AG04449 (cell line): ENCODE measurements at places on chromosomes 5 and 9.
A peak's percentile ranks its signal among the peaks of the same experiment; 100 is the strongest.

GRCh38 chr5:101991486-101991885 is 304.6 kb downstream of the SLCO4C1 start:
- no peak for DNase-seq

GRCh38 chr9:3012842-3013241 is 168.9 kb upstream of the PUM3 start:
- DNase-seq: no peak

DNA sequence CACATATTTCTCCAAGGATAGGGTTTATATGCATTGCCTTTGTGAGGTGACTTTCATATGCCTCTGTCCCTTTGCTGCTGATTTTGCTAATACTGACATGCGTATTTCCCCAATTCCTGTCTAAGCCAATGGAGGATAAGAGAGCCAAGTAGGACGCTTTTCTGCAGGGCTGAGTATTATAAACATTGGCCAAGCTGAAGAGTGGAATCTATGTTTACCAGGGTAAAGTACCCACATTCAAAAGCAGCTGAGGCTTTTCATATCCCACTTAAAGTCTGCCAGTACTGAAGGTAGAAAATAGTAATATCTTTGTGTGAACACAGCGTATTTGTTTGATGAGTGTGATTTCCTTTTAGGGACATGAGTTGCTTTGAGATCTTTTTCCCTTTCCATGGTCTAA is 128.8 kb upstream of the GPR151 start:
- DNase-seq: no peak

- no peak for DNase-seq
Observed at GRCh38 chr9:11045589-11045988, 432.8 kb upstream of the PTPRD start.

DNA sequence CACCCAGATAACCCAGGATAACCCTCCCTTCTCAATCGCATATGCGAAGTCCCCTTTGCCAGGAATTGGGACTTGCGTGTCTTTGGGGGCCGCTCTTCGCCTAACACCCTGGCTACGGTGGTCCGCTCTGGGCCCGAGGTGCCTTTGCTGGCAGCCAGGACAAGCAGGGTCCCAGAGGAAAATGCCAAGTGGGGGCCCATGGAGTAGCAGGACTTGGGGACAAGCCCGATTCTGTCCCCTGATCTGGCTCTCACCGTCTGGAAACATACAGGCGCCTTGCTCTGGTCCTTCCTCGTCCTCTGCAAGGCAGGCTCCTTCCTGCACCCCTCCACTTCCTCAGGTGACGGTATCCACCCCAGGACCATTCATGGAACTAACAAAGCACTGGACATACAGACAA is 78.1 kb upstream of the UNC5A start:
- DNase-seq: no peak

- DNase-seq: no peak
Observed at GRCh38 chr9:96618209-96619123, 1.2 kb downstream of the CDC14B start.

DNA sequence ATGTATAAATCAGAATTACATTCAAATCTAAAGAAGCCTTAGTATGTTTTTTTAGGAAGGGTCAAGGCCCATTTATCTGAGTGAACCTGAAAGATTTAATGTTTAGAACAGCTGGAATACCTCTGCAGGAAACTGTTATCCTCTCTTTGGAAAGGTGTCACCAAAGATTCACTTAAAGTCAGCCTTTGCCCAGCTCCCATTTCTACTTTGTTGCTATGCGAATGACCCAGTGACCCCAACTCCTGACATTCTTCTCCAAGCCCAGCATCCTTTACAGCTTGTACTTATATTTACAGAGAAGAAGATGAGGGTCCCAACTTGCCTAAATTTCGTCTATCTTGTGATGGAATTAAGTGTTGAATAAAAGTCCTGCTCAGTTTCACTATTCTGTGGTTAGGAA is 1198.6 kb downstream of the CDH12 start:
- no peak for DNase-seq

GRCh38 chr9:99180199-99180598 is 41.5 kb downstream of the ALG2 start:
- DNase-seq: no peak

DNA sequence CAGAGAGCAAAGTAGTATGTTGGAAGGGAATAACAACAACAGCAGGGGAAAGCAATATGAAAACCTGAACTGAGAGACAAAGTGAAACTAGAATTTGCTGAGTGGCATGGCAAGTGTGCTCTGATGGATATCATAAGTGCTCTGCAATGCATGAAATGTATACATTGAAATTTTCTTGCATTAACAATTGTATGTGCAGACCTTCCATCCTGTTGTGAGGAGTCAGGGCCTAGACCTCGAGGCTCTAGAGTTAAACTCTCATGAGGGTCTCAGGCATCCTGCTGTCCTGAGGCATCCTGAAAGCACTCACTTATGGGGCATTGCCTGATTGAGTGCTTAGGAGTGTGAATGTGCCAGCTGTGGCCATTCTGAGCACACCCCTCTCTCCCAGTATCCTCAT is 1.1 kb downstream of the ECM2 start:
- DNase-seq: no peak

- DNase-seq: peak; percentile 100
Observed at GRCh38 chr5:82405618-82406204, 127.6 kb upstream of the RPS23 start.

- no peak for DNase-seq
Observed at GRCh38 chr5:78008356-78008967, 232.3 kb upstream of the TBCA start.

DNA sequence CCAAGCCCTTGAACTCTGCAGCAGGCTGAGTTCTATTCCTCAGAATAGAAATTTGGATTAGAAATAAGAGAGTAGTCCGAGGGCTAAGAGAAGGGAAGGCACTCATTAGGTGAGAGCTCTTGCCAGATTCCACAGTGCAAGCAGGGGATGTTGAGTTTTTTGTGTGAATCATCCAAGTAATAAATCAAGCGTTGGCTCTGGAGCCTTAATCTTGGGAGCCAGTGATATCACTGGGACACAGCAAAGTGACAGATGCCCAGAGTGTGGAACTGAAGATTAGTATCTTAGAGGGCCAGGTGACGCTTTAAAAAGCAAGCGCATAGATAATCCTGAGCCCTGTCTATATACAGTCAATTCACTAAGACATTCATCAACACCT is 60.3 kb downstream of the FOXD1 start:
- DNase-seq: no peak

- DNase-seq: no peak
Observed at GRCh38 chr5:62100201-62100600, 205.8 kb upstream of the KIF2A start.

GRCh38 chr5:39224196-39224761 is 4.9 kb upstream of the FYB1 start:
- DNase-seq: no peak

- DNase-seq: no peak
Observed at GRCh38 chr5:54658010-54658409, 140.5 kb downstream of the SNX18 start.

DNA sequence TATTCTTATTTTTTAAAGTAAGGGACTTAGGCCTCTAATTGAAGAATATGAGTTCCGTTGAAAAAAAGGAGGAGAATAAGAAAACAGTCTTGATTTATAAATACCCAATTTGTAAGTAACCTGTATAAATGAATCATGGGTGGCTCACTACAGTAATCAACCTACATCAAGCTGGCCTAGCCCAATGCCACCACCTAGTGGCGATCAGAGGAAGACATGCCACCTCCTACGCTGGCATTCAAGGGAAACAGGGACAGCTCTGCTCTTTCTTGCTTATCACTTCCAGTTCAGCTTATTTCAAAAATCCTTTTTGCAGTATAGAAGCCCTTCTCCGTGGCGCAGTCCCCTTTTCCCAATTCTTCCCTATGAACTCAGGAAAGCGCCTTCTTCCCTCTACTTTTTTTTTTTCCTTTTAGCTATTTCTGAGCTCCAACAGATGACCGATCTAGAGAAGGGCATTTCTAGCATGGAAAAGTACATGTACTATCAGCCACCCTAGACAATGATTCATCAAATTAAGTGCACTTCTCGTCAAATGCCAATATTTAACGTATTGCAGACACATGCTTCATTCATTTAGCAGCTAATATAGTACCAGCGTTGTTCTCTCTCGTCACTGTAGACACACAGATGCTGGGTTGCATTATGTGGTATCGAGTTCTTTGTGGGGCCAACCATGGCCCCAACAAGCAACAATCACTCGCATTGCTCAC is 28.3 kb downstream of the PTPN3 start:
- peak; percentile 26 for DNase-seq

DNA sequence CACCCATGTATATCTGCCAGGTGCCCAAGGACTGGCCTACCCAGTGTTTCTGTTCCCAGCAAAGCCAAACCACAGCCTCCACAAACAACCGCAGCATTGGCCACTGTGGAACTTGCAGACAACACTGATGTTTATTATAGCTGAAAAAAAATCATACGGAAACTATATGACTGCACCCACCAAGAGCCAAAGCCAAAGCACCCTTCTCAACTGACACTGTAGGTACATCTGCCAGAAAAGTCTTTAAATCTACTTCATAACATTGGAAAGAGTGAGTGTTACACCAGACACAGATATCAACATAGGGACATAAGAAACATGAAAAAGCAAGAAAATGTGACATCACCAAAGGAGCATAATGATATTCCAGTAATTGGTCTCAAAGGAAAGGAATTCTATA is 428.0 kb downstream of the PSAT1 start:
- no peak for DNase-seq

DNA sequence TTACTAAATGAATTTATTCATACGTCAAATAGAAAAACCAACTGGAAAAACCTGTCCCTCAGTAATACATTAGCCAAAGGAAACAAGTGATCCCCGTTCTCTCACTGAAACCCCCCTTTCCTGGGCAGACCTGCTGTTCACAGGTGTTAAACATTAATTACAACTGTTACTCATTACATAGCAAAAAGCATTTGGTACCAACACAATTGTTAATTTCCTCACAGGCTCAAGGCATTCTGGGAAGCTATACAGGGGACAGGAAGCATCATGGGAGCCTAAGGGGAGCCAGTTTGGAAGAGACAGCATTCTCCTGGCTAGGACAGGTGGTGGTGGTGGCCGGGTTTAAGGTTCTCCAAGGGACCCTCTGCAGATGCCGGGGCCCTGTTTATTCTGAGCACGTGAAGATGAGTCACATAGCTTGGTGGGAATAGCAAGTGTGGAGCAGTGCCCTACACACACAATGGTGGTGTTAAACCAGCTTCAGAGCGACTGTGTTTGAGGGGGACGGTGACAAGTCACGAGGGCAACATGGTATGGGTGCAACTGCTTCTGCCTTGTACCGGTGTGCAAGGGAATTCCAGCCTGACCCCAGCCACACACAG is 62.6 kb upstream of the SLC25A51 start:
- DNase-seq: no peak

DNA sequence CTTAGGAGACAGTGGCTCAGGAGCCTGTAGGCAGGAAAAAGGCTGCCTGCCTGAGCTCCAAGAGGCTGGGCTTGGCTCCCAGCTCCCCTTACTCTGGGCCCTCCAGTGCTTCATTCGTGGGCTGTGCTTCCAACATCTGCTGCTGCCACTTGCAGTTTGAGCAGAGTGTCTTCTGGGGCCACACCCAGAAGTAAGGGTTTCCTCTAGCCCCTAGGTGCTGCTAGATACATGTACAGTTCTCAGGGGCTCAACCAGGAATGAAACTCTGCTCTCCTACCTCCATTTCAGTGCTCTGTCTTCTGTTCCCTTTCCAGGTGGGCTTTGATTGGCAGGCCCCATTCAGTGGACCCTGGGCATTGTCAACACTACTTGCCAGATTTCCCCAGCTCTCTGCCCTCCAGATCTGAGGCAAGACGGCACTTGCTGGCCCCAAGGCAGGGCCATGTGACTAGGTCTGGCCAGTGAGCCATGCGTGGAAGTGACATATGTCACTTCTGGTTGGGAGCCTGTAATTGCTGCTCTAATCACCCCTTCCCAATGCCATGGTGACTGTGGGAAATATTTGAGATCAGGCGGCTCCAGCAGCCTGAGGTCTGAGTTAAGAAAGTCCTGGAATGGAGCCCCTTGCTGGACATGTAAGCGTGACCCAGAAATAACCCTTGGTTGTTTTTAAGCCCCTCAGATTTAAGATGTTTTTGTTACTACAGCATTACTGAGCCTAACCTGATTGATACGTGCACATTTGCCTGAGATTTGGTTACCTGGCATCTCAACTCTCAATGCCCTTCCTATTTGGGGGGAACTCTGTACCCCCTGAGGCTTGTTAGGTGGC is 9.4 kb upstream of the BOD1 start:
- DNase-seq: no peak

DNA sequence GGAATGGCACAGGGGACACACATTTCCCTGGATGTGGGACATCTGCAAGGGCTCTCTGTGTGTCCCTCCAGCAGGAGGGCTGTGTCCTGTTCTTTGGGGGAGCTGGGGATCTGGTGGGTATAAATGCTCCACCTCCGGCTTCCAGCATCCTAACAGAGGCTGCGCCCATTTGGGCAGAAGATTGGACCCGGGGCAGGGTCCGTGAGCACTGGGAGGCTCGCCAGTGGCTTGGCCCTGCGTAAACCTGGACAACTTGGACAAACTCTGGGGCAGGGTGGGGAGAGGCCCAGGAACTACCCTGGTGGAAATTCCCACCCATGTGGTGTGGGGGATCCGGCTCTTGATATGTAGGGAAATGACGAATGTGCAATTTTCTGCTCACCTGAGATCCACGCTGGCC is 80.9 kb downstream of the GADD45G start:
- DNase-seq: no peak

DNA sequence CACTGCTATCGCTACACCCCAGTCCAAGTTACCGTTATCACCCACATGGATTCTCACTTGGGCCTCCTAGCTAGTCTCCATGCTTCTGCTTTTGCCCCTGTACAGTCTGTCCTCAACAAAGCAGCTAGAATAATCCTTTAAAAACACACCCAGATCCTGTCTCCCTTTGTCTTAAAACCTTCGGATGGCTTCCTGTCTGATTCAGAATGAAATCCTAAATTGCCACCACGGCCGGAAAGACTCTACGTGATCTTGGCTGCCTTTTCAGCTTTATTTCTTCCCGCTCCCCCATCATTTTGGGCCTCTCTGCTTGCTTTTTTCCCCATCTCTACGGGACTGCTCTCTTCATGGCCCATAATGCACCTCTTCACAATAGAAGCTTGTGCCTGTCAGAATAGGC is 33.4 kb downstream of the GDNF start:
- DNase-seq: no peak

GRCh38 chr9:116137581-116137980 is 16.0 kb upstream of the PAPPA start:
- DNase-seq: no peak

DNA sequence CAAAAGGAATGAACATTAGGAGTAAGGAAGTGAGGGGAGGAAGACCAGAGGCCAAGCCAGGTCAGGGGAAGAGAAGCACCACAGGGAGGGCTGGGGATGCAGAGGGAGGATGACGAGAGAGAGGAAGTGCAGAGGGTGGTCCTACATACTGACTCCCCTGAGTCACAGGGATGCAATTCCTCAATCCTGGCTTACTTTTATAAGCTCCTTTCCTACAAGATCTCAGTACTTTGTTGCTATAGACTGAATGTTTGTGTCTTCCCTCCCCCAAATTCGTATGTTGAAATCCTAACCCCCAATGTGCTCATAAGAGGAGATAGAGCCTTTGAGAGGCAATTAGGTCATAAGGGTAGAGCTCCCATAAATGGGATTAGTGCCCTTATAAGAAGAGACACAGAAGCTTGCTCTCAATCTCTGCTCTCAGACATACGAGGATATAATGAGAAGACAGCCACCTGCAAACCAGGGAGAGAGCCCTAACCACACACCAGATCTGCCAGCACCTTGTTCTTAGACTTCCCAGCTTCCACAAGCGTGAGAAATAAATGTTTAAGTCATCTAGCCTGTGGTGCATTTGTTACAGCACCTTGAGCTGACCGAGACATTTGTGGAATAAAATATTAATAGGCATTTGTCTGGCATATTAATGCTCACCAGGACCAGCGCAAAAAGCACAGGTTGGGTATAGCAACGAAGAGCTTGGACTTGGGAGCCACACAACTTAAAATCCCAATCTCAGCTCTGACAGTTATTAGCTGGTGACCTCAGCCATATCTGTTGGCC is 33.4 kb downstream of the GCNT4 start:
- DNase-seq: no peak
